ENCODE measurements at places on chromosomes 5 and 9.

GRCh38 chr5:37063739-37064138, 185.4 kb downstream of the CPLANE1 start:
- DNase-seq: no peak

- DNase-seq: no peak
These were observed 25.9 kb upstream of the ERMP1 start for GRCh38 chr9:5858833-5859232.

GRCh38 chr5:15383469-15383868, 116.5 kb upstream of the FBXL7 start:
- DNase-seq: no peak

- DNase-seq: no peak
These were observed 408.1 kb downstream of the FAM170A start for GRCh38 chr5:120037451-120037850.

GRCh38 chr5:1227667-1228066, 2.5 kb downstream of the SLC6A18 start:
- no peak for DNase-seq

DNA sequence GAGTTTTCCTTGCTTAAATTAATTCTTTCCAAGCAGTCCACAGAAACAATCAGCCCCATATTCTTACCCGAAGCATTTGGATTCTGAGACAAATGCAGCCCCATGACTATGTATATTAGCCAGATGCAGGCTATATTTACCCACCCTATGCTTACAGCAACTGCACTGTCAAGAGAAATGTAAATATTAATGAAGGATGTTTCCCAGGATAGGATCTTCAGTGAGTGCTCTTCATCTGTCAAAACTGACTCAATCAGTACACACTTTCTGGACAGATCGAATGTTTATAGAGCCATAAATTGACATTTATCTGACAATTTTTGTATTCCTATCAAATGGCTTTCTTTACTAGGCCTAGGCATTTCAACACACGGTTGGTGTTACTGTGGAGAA, 725.3 kb upstream of the SEMA6A start:
- no peak for DNase-seq

DNA sequence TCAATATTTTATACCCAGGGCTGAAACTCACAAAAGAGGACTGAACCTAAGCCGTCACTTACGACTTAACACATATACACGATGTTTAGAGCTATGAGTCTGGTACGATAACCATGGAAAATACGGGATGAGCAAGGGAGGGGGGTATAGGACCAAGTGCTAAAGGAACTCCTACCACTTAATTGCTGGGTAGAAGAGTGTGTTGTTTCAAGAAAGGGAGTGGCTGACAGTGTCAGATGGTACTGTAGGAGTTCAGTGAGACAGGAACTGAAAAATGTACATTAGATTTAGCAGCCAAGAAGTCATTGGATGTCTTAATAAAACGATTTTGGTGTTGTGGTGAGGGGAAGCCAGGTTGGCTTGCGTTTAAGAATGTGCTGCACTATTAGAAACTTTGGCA, 21.6 kb downstream of the SLC12A2 start:
- no peak for DNase-seq

DNA sequence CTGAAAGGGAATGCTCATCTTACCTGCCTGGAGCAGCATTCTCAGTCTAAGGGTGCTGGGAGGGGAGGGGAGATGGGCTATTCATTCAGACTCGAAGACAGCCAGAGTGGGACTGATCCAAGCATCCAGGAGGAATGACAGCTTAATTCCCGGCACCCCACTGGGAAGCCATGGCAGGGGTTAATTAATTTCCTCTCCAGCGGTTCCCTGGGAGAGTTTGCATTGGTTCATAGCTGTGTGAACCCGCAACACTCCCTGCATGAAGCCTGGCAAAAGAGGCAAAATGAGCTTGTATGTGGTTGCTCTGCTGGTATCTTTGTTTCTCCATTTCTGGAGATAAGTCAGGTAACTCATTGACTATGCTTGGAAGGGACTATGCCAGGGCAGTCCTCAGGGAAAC, 401.0 kb upstream of the SLC24A2 start:
- DNase-seq: no peak

- DNase-seq: no peak
These were observed 1.1 kb upstream of the GNPDA1 start for GRCh38 chr5:142013734-142014521.

DNA sequence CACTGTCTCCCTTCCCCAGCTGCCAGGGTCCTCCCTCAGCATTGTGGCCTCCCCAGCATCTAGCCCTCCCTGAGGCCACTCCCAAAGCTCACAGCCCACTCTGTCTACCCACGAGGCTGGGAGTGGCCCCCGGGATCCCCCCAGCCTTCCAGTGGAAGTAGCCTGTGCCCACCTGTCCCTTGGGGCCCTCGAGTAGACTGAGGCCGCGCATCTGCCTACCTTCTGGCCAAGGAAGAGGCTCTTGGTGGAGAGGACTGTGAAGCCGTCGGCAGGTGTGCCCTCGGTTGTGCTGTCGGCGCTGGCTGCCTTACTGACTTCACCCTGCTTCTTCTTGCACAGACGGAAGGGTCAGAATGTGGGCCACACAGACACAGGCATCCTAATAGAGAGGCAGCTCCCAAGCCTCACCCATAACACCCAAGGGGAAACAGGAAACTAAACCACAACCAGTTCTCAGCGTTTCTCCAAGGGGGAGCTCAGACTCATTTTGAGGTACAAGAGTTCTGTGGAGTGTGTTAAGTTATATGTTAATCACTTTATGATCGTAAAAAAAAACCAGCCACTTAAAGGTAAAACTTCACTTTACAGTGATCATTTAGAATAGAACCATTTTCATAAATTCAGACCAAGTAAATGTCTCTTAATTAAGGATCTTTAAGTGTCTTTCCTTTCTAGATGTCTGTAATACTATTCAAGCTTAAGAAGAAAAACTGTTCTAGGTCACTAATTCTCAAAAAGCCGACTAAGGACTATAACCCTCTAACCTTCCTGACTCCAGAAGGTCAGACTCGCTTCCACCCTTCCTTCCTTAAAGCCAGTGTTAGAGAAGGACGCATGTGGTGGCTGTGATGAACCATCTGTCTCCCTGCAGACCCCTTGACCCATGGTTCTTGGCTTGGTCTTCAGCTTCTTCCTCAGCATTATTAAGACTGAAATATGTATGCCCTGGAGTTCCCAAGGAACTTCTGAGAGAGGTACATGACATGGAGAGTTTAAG, 38.5 kb downstream of the MACROH2A1 start:
- no peak for DNase-seq

- DNase-seq: no peak
These were observed 8.6 kb upstream of the PRRC1 start for GRCh38 chr5:127508644-127509373.

- DNase-seq: no peak
These were observed 89.8 kb downstream of the CDH6 start for GRCh38 chr5:31283326-31283725.

DNA sequence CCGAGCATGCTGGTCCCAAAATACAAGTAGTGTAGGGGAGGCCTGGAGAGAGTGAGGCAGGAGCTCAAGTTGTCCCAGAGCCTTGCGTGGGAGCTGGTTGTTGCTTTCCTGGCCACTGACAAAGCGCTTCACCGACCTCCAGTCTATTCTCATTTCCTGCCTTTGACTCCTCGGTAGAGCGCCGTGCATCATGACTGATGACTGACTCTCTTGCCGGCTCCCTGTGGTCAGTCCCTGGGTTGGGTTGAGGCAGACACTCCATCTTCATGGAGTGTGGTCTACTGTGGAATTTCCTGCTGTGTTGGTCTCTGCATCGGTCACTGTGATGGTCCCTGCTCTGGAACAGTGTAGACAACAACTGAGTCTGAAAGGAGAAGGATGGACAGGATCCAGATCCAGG, 175.1 kb upstream of the S1PR3 start:
- no peak for DNase-seq

GRCh38 chr5:174425271-174425963, 299.0 kb upstream of the MSX2 start:
- no peak for DNase-seq

Measured in activated T-helper 1 cell treated with anti-CD3 and anti-CD28 coated beads, Interleukin-2, amount 50 U/mL, for 16 hours (primary cell).